ENCODE measurements at places on chromosomes 11 and 22.

- no peak for DNase-seq
These were observed 682 bp downstream of the ATM start for GRCh38 chr11:108223348-108224149.

GRCh38 chr11:82995235-82995634 is 76.5 kb downstream of the RAB30 start:
- DNase-seq = no peak

DNA sequence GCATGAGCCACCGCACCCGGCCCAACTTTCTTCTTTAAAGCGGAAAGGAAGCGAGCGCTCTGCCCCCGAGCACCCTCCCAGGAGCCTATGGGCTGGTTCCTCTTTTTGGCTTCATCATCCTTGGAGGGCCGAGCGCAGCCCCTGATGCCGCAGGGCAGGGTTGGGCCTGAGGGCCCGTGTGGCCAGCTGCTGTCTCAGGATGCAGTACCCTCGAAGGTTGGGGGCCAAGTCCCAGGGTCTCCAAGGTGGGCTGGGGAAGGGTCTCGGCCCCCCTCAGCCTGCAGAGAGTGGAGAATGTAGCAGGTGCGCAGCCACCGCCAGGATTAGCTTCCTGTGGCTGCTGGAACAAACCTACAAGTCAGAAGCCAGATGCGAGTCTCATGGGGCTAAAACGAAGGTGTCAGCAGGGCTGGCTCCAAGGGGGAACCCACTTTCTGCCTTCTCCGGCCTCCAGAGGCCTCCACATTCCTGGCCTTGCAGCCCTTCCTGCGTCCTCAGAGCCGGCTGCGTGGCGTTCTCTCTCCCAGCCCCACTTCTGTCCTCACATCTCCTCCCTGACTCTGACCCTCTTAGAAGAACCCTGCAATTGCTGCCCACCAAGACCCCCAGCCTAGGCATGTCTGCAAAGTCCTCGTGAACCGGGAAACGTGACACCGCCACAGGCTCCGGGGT is 2.9 kb downstream of the PANX2 start:
- DNase-seq = no peak

GRCh38 chr22:37336579-37336978 is 54.3 kb downstream of the CYTH4 start:
- DNase-seq = no peak

GRCh38 chr11:128483211-128483788 is 104.1 kb downstream of the ETS1 start:
- DNase-seq = no peak

Data from gastrocnemius medialis (tissue), 4 donors.